Natural killer cell (primary cell): ENCODE measurements at places on chromosomes 13 and 19.

DNA sequence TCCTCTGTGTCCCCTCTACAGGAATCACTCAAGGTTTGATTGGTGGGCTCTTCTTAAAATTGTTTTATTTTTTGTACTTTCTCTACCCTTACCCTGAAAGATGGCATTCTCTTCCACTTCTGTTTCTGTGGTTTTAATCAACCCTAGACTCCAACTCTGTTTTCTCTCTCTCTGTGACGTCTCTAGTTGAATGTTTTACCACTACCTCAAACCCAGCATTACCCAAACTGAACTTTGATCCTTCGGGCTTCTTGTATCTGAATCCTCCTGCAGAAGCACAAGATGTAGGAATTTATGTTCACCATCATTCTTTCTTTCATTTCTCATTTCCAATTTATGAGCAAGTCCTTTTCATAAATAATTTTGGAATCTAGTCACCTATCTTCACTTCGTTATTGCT is 39.9 kb downstream of the PCCA start:
- no peak for DNase-seq

- no peak for DNase-seq
Measured at GRCh38 chr13:45518525-45519245, 53.9 kb downstream of the COG3 start.

GRCh38 chr13:101639711-101640110 is 187.2 kb downstream of the ITGBL1 start:
- no peak for DNase-seq

DNA sequence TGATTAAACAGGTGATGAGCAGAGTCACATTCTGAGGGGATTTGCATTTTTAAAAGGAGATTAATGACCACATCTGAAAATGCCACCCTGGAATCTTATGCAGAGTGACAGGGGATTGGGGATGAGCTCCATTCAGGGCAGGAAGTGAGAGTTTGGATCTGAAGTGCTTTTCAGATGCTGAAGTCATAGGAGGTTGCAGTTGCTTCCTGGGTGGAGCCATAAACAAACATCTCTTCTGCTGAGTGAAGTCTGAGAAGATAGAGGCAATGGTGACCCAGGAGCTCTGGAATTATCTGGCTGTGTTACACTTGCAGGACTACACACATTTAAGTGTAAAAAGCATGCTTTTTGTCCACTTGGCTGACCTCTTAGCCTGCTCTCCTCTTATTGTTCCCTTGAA is 51.4 kb upstream of the PSG8 start:
- no peak for DNase-seq

DNA sequence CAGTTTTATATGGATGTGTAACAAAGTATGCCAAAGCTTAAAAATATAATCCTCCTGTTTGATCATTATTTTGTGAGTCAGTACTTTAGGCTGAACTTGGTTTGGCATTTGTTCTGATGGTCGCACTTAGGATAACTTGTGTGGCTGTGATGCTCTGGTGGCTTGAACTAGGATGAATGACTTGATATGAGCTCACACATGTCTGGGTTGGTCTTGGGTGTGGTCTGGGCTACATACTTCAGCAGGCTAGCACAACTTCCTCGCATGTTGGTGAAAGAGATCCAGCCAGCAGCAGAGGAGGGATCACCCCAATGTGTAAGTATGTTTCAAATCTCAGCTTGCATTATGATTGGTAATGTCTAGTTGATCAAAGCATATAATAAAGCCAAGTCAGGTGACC is 969.1 kb upstream of the PCDH9 start:
- no peak for DNase-seq

- DNase-seq = no peak
Measured at GRCh38 chr19:39355253-39355652, 13.0 kb downstream of the SAMD4B start.

DNA sequence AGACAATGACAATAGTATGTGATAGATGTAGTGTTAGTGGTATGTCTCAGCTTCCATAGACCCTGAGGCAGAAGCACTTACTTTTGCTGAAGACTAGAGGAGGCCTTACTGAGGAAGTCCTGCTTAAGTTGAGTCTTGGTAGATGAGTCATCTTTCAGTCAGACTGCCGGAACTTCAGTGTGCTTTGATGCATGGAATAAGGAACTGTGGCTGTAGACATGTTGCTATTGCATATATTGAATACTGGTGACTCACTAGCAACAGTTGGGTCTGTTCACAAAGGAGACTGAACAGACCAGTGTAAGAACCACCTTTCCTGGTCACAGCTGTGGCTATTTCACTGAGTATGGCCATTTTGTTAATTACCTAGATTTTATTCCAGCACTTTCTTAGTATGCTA is 1000.6 kb downstream of the OLFM4 start:
- no peak for DNase-seq

- no peak for DNase-seq
Measured at GRCh38 chr19:10634963-10635362, 9.6 kb downstream of the SLC44A2 start.

DNA sequence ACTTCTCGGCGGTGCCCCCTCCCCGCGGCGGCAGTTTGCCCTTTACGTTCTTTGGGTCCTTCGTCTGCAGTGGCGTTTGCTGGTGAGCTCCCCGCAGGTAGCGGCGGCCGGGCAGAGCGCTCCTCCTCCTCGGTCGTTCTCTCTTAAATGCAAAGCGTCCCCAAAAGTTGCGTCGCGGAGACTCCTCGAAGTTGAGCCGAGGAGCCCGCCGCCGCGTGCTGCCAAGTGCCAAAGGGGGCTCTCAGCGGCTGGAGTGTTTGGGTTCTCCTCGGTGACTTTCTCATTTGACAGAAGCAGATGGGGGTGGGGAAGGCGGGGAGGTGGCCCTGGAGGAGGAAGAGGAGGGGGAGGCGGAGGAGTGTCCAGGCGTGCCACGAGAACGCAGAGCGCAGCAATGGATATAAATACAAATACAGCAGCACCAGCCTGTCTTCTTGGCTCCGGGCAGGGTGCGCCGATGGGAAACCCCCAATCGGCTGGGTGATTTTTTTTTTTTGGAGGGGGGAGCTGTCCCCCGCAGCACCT is at the start of gene SOX21:
Gene SOX21, minus strand, starts transcription at position 259 of the 525 bp plus-strand sequence. CDS start 496 bp downstream, outside the sequence.
- no peak for DNase-seq

- DNase-seq = no peak
Measured at GRCh38 chr13:39729156-39729555, 73.7 kb downstream of the COG6 start.

DNA sequence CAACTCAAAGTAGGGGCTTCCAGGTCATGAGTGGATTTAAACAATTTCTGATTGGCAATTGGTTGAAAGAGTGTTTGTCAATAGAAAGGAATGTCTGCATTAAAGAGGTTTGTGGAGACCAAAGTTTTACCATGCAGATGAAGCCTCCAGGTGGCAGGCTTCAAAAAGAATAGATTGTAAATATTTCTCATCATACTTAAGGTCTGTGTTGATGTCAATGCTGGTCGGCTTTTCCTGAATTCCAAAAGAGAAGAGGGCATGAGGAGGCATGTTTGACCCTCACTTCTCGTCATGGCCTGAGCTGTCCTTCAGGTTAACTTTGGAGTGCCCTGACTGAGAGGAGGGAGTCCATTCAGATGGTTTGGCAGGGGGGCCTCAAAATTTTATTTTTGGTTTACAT is 125.4 kb upstream of the RFC3 start:
- DNase-seq = no peak

GRCh38 chr19:30665449-30665848 is 293.3 kb downstream of the ZNF536 start:
- no peak for DNase-seq

DNA sequence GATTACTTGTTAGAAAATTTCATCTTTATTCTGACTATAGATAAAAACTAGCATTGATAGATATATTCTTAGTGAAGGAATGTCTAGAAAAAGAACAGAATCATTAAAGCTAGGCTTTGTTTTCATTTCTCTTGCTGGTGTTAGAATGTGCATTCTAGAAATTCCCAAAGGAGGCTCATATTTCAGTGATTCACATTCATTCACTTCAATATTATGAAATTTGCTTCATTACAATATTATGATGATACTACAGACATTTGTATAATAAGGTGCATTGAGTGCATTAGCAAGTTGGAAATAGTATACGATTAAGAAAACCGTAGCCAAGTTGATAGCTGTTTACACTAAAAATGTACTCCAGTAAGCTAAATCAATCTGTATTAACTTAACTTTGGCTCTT is 70.7 kb upstream of the MYCBP2 start:
- DNase-seq = no peak

- DNase-seq = no peak
Measured at GRCh38 chr13:78398743-78399410, 204.5 kb downstream of the POU4F1 start.

DNA sequence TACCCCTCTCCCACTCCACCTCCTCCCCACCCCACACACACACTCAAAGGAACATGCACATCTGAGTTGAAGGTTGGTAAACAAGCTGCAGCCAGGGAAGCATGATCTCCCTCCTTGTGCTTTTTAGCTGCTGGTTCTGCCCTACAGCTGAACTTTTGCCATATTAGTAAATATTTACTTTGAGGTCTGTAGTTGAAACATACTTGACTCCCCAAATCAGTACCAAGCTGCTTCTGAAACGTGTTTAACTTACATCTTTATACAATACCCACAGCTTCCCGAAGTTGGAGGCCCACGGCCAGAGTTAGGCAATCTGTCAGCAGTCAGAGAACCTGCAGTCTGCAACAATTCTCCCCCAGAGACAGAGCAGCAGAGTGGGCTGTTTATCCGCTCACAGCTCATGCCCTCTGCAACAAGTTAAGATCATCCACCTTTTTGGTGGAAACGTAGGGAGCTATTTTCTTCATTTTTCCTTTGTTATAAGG is 1.5 kb upstream of the PCDH20 start:
- no peak for DNase-seq

DNA sequence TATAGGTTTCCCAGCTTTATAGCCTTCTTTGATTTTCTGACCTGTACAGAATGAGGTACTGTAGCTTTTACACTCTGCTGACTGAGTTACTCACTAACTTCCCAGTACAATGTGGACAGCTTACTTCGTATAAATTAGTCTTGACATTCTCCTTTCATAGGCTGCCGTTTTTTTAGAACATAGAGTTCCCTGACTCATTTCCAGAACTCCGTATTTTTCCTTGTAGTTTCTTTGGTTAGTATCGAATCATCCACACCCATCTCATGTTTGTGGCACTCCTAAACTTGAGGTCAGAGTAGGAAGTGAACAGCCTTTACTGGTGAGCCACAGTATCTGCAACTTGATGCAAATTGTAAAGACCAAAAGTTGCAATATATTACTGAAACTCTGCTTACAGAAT is 303.9 kb downstream of the SLITRK5 start:
- no peak for DNase-seq

GRCh38 chr19:49691243-49692146 is 579 bp downstream of the CPT1C start:
- peak; percentile 61 for DNase-seq

DNA sequence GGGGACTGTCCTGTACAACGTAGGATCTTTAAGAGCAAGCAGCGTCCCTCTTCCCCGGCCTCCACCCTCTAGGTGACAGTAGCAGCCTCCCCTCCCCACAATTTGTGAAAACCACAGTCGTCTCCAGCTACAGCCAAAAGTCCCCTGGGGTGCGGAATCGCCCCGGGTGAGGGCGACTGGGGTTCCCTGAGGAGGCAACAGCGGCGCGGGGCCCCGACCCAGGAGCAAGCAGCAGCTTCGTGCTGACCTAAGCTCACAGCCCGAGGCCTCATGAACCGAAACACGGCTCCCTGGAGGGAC is 322 bp downstream of the ZNF558 start:
- DNase-seq = no peak

DNA sequence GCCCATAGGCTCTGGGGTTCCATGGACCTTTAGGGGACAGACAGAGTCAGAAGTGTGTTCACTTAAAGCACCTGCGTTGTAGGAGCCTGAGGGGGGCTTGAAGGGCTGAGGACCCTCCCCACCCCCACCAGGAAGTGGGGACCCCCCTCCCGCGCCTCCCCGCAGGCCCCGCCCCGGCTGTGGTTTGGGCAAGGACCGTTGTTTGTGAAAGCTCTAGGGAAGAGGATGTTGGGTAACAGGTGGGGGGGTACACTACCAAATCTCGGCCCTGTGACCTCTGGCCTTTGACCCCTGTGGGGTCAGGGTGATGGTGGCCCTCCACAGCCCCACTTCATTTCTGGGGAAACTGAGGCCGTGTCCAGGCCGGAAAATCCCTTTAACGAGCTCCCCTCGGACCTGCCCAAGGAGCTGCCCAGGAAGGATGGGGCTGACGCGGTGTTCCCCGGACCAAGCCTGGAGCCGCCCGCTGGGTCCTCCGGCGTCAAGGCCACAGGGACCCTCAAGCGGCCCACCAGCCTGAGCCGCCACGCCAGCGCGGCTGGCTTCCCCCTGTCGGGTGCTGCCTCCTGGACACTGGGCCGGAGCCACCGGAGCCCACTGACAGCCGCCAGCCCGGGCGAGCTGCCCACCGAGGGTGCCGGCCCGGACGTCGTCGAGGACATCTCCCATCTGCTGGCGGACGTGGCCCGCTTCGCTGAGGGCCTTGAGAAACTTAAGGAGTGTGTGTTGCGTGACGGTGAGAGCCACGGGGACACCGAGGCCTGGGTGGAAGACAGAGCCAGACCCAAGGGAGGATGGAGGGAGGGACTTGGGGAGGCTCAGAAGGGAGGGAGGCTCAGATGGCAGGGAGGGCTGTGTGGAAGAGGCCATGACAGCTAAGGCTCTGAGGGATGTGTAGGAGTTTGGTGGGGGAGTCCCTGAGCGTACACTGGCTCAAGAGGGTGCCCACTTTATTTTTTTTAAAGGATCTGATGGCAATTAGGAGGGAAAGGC is 1.3 kb downstream of the ARHGAP45 start:
- peak; percentile 81 for DNase-seq

DNA sequence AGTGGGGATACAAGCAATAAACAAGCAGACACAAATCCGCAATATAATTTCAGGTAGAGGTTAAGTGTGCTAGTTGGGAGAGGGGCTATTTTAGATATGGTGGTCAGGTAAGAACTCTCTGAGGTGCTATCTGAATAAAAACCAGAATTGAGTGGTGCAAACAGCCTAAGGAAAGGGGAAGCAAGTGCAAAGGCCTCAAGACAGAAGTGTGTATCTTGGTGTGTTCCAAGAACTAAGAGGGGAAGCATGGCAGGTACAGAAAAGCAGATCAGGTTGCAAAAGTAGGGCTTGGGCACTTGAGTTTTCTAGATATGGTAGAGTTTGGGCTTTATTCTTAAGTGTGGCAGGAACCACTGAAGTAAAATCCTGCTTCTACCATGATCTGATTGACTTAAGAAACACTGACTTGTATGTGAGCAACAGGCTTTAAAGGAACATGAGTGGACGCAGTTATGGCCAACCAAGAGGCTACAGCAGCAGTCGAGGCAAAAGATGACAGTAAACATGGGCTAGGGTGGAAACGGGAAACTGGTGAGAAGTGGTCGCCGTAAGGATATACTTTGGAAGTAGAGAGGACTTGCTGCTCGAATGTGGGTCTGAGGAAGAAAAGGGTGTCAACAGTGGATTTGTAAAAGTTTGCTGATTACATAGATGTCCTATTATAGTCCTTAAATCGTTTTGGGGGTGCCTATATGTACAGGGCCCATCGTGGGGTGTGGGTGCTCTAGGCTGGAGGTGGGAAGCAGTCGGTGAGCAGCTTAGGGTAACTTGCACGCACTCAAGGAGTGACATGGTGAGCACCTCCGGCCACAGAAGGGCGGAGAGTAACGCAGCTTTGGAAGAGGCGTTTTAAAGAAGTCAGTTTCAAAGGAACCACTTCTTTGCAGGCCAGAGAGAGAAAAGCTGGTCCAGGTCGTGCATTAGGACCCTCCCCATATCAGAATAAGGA is 677 bp downstream of the TGDS start:
- peak; percentile 58 for DNase-seq

- DNase-seq = no peak
Measured at GRCh38 chr13:49859560-49859959, 67.1 kb upstream of the KPNA3 start.
